RPMI7951 (cell line): ENCODE measurements at places on chromosomes 13 and 19.

GRCh38 chr13:87497426-87497825, 173.7 kb upstream of the SLITRK5 start:
- no peak for DNase-seq

- no peak for DNase-seq
These were observed 2.4 kb upstream of the CHAMP1 start for GRCh38 chr13:114311908-114312307.

DNA sequence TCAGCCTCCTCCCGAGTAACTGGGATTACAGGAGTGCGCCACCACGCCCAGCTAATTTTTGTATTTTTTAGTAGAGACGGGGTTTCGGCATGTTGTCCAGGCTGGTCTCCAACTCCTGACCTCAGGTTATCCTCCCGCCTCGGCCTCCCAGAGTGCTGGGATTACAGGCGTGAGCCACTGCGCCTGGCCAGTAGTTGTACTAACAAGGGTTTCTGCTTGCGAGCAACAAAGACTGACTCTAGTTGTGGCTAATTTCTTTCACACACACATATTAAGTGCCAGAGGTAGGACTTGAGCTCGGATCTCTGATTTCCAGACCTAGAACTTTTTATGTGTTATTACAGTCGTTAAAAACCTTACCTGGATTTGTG, 635 bp upstream of the PCCA start:
- no peak for DNase-seq

DNA sequence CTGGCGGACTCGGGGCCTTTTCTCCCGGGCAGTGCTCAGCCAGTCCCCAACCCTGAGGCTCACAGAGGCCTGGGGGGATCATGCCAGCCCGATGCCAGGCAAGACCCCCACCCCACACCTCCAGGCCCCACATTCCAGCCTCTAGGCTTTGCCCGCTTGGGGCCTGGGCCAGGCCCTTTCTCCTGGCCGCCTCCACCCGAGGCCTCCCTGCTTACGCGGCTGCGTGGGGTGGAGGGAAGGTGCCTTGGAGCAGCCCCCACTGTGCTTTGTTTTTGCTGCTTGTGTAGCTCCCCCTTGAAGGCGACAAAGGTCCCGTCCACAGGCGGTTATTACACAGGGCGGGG, 38.4 kb downstream of the SMIM24 start:
- DNase-seq = no peak

- no peak for DNase-seq
These were observed 175.1 kb downstream of the NUFIP1 start for GRCh38 chr13:44814161-44814560.

- DNase-seq = no peak
These were observed 7.1 kb upstream of the PEAK3 start for GRCh38 chr19:2288818-2289713.
